WTC11 (cell line): ENCODE measurements at places on chromosomes 12 and 14.

DNA sequence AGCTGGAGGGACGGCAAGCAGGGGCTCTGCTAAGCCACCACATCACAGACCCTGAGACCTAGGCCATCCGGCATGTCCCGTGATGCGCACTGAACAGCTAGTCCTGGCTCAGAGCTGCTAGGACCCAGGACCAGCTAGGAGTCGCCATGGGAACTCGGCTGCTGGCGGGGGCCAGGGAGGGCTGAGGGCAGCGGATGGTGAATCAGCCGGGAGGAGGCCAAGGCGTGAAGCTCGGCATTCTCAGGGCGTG, 5.1 kb downstream of the AHNAK2 start:
- DNase-seq: no peak

DNA sequence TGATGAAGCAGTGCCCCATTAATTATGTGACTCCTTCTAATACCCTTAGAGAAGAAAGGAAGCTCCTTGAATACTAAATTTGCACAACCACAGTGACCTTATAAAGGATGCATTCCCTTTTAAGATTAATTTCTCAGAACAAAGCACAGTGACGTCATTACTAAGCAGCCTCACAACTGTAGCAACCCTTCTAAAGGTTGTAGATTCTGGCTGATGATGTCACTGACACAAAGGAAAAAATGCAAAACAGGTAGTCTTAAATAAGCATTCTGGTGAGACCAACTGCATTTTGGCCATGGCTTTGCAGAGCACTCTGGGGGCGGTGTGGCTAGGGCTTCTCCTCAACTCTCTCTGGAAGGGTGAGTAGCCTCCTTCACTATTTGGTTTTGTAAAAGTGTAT, 38.4 kb upstream of the OR4E1 start:
- no peak for DNase-seq

DNA sequence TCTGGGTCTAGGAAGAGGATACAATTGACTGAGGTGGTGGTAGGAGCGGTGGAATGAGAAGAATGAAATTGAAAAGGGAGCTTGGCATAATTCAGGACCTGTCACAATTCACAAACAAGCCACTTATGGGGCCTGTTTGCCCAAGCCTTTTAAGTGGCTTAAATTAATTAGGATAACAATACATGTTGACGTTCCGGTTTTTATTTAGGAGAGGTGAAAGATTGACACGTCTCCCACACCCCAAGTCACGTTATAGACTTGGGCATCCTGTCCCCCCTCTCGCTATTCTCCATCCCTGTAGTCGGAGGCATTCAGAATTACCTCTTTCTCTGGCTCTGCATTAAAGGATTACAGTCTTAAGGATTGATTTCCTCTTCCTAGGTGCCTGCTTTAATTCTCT, 954 bp upstream of the CALCOCO1 start:
- DNase-seq: no peak

DNA sequence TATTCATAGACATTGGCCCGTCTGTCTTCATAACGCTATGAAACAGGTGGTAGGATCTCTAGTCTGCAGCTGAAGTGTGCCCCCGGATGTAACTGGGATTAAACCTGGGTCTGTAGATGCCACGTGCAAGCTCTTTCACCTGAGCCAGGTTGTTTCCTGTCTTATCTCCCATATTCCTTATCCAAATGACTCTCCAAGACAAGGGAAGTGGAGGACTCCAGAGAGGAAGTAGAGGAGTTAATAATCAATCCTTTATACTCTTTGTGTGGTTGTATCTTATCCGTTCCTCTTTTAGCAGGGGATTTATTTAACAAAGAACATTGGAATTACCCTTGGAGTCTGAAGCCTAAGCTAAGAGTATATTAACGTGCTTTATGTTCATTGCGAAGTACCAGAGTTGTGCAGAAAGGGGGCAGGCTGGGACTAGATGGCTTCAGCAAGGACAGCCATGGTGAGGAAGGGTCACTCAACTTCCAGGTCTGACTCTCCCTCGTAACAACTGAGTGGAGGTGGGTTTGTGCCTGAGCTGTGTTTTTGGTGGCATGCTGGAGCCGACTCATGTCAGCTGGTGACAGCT, 82.8 kb downstream of the RIN3 start:
- DNase-seq: no peak

- DNase-seq: no peak
Measured at GRCh38 chr12:10543499-10543898, 37.8 kb downstream of the EIF2S3B start.

DNA sequence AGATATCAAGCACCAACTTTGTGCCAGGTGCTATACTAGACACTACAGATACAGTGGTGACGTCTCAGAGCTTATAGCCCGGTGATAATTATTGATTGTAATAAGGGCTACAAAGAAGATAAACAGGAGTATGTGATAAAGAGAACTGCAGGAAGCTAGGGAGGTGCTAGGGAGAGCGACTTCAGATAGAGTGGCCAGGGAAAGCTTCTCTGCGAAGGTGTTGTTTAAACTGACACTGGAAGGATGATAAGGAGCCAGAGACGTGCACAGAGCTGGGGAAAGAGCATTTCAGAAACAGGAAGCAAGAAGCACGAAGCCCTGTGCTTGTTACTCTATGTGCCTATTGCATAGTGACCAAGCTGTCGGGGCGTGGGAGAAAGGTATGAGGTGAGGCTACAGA, 48.1 kb upstream of the OTX2 start:
- DNase-seq: no peak

DNA sequence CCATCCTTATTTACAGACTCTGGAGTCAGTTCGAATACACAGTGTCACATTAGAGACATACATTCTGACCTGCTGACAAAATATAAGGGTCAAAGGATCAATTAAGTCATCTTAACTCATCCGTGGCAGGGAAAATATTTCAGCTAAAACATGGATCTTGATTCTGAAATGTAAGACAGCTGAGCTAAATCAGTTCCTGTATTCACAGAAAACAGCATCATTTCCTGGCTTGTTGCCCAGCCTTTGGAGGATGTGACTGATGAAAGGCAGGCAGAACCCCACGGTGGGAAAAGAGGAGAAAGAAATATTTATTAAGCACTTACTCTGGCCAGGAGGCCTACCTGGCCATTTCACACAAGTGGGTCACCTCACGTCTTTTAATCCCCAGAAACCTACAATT, 101.9 kb downstream of the GAS2L3 start:
- DNase-seq: no peak

- DNase-seq: no peak
Measured at GRCh38 chr12:108102363-108102762, 26.7 kb upstream of the WSCD2 start.

DNA sequence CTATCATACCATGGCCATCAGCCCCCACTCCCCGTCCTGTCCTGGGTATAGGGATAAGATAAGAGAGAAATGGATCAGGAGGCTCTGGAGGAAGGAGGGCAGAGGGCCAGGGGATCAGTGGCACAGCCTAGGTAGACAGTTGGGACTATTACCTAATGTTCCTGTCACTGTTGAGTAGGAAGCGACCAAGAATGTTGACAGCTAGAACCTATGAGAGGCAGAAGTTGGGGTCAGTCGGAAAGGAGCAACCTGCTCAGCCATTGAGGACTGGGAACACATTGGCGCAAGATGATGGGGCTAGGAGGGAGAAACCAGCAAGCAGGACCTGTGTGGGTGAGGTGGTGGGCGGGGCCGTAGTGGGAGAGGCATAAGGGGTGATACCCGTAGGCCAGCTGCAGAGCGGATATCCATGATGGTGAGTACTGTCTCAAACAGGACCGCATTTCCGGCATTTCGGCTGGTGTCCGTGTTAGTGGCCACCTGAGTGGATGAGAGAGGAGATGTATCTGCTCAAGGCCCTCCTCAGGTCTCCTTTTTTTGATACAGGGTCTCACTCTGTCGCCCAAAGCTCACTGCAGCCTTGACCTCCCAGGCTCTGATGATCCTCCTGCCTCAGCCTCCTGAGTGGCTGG, 3.3 kb downstream of the AP1G2 start:
- DNase-seq: no peak

DNA sequence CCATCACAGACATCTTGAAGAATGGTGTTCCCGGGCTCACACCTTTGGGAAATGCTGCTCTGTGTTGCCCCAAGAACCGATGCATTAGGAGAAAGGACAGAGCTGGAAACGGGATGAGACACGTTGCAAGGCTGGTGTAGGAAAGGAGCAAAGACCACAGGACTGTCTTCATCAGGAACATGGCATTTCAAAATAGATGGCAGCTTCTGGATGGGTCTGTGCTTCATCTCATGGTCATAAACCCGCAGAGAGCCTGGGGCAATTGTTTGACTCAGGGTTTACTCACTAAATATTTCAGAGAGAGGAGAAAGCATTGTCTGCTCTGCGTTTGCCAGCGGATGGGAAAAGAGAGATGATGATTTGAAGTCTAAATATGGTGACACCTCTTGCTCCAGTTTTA, 76.3 kb downstream of the CACNA1C start:
- no peak for DNase-seq

GRCh38 chr14:72612041-72612440, 281.9 kb downstream of the DPF3 start:
- no peak for DNase-seq

DNA sequence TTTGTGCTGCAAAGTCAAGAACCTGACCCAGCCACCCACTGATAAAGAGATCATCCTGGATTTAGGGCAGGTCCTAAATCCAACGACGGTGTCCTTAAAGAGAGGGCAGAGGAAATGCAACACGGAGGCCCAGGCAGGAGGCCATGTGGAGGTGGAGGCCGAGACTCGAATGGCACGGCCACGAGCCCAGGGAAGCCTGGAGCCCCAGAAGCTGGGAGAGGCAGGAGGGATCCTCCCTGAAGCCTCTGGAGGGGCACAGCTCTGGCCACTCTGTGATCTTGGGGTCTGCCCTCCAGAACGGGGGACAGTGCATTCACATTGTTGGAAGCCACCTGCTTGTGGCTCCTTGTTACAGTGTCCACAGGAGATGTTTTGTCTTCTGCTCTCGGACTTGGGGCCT, 63.0 kb downstream of the GALNT9 start:
- no peak for DNase-seq

- no peak for DNase-seq
Measured at GRCh38 chr14:69671365-69672030, 60.1 kb downstream of the SUSD6 start.

- no peak for DNase-seq
Measured at GRCh38 chr14:63895510-63895909, 42.7 kb downstream of the SYNE2 start.

DNA sequence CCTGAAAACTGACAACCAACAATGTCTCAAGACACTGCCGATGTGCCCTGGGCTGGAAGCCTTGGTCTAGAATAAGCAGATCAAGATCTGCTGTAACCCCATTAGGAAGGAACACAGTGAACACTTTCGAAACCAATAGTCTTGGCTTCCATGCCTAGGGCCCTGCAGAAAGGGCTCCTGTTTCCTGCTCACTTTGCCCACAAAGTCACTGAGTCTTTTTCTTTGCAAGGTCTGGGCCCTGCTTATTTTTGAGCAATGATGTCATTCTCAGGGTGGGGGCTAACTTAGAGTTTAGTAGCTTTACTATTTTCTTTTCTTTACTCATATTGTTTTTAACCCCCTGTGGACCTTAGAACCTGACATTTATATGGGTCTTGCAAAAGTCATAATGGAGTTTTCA, 704.2 kb upstream of the TMEM132C start:
- DNase-seq: no peak

DNA sequence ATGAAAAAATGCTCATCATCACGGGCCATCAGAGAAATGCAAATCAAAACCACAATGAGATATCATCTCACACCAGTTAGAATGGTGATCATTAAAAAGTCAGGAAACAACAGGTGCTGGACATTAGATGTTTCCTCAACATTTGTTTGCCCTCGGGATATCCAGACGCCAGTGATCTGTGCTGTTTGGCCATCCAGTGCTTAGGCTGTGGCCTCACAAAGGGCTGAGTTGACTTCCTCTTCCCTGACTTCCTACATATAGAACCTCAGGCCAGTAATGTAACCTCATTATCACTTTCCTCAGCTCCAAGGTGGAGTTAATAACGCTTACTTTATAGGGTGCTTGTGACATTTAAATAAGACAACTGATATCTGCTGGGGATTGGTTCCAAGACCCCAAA, 51.8 kb downstream of the SLC15A5 start:
- DNase-seq: no peak

DNA sequence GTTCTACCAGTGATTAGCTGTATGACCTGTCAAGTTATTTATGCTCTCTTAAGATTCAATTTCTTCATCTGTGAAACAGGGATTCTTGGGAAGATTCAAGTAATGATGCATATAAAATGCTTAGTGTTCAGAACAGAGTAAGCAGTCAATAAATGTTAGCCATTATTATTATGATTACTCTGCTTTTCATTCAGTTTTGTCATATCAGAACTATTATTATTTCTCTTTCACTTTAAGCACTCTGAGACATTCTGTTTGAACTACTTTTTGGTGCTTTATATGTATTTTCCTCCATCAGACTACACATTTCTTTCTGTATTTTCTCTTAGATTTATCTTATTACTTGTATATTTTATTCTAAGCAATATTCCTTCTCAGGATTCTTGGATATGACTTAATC, 81.2 kb downstream of the CFAP54 start:
- no peak for DNase-seq

DNA sequence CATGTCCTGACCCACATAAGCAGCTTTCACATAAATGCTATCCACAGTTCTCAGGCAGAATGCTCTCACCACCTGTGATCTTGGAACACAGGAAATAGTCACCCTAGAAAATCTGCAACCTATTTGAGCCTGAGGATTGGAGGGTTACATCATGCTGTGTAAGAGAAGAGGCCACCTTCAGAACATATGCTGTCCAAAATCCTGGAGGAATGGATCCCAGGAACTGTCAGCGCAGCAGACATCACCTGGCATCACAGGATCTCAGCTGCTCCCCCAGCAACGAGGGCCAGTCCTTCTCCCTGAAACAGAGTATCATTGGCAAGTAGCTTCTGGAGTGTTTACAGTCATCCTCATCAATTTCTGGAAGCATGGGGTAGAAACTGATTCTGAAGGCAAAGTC, 63.2 kb upstream of the LTA4H start:
- DNase-seq: no peak

GRCh38 chr14:95472819-95473251, 43.6 kb downstream of the SYNE3 start:
- no peak for DNase-seq

DNA sequence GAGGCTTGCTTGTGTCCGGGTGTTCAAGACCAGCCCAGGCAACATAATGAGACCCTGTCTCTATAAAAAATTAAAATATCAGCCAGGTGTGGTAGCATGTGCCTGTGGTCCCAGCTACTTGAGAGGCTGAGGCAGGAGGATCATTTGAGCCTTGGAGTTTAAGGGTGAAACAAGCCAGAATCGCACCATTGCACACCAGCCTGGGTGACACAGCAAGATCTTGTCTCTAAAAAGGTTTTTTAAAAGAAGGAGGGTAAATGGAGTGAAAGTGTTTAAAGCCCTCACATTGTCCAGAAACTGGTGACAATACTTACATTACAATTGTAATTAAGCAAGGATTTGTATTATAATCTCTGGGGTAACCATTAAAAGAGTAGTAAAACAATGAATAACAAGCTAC, 64.2 kb downstream of the SINHCAF start:
- DNase-seq: no peak
